Activated gamma-delta T cell treated with anti-CD3 and anti-CD28 coated beads, Interleukin-2, amount 50 U/mL, for 16 hours (primary cell): ENCODE measurements at places on chromosomes 6 and 20.

DNA sequence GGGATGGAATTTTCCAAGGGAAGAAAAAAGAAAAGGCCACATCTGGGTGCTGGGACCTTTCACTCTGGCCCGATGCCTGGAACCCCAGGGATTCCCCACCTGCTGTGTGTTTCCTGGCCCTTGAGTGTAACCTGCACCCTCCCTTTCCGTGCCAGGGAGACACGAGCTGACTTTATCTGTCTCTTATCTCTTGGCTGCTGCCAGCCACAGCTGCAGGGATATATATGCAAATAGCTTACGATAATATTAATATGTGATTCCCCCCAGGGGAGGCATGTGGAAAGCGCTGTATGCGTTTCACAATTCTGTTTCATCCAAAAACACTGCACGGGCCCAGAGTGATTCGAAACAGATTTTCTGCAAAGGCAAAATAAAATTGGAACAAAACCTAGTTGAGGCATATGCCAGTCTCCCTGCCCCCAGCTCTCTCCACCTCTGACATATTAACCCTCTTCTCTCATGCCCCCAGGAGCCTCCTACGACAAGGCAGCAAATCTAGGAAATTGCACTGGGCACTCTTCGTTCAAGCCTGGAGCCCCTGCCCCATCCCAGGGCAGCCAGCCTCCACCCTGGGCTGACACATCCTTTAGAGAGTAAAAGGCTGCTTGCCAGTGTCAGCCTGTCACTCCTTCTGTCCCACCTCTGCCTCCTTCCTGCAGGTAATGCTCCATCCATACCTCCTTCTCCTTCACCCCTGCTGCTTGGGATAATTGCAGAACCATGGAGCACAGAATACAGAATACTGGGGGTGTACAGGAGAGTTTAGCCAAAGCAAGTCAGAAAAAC, 1.3 kb downstream of the RIPOR3 start:
- no peak for DNase-seq

GRCh38 chr20:15623215-15623614, 950.0 kb downstream of the KIF16B start:
- no peak for DNase-seq

- DNase-seq: no peak
These were observed 45.8 kb upstream of the VSTM2L start for GRCh38 chr20:37856932-37857660.

- DNase-seq: no peak
These were observed 80.3 kb downstream of the BACH2 start for GRCh38 chr6:90216072-90216977.

- no peak for DNase-seq
These were observed 1.1 kb upstream of the TBC1D32 start for GRCh38 chr6:121335087-121336008.

DNA sequence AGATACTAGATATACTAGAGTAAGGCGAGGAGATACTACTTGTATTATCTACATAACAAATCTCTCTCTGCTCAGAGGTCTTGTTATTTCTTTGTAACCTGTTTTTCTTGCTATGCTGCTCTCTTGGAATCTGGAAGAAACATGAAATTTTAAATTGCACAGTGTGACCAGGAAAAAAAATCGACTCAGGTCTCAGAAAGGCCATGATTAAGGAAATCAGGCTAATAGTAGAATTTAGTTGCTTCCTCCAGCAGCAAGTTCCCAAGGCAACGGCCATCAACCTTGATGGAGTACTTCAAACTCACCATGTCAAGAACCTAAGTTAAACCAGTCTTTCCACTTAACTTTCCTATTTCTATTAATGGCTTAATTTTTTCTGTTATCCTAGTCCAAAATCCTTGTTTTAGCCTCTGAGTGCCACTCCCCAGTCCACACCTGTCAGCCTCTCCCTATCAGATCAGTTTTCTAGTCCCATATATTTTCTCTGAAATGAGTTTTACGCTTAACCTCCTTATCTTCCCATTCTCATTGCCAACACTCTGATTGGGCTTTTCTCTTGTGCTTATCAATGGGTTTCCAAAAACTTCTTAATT, 87.7 kb upstream of the BEND3 start:
- DNase-seq: no peak

GRCh38 chr6:128731249-128732165, 151.4 kb upstream of the LAMA2 start:
- no peak for DNase-seq

DNA sequence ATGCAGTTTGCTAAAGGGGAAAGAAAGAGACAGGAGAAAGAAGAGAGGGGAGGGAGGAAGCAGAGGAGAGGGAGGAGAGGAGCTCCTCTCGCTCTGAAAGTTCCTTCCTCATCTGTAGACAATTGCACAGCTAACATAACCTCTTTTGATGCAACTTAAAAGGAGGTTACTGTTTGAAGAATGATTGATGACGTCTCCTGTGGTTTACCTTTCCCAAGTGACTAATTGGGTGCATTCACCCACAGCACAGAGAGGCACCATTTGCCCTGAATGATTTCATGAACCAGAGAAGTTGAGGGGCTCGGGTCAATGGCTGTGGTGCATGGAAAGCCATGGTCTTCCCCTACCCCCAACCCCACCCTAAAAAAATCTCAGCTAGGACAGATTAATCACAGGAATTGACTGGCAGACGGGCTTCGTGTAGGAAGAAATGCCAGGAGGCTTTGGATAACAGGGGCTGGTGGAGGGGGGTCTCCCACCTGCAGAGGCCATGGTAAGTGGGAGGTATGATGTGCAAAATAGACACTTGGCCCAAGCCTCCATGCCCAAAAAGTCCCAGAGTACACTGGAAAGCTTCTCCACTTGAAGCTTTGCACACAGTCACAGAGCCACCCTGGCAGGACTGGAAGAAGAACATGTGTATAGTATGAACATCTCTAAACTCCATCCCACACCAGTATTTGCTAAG, 213.7 kb downstream of the ANKRD60 start:
- DNase-seq: no peak

DNA sequence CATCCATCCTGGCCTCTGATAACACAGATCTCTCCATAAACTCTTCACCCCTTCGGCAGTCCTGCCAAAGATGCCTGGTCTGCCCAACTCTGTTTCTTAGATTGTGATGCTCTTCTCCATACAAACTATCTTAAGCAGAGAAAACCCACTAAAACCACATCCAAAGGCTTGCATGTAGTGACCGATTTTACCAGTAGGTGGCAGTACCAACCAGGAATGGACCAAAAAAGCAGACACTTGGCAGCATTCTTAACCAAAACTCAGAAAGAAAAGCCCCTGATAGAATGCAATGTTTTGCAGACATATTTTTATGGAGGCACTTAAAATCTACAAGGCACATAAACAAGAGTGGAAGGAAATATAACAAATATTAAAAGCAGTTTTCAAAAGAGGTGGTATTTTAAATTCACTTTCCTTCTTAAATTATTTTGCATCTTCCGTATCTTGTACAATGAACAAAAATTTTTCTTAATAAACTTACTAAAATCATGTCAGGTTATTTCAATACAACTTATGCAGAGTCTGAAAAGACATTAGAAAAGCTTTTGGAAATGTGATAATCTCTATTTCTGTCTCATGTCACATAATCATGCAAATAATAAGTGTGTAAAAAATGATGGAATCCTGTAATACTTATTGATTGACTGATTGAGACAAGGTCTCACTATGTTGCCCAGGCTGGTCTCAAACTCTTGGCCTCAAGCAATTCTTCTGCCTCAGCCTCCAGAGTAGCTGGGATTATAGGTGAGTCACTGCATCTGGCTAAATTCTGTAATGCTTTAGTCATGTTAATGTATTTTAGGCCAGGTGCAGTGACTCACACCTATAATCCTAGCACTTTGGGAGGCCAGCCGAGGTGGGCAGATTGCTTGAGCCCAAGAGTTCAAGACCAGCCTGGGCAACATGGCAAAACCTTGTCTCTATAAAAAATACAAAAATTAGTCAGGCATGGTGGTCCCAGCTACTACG, 29.4 kb downstream of the LRP11 start:
- DNase-seq: peak; percentile 64

- DNase-seq: no peak
These were observed 61.8 kb upstream of the MLN start for GRCh38 chr6:33865478-33866077.
